ENCODE measurements at places on chromosomes 13 and 19. TPM values are rescaled to one million over a fixed set of nuclear protein-coding genes. Genes with fewer than 3 reads are reported as not detected.

- peak; percentile 71 for ATAC-seq
These were observed 23.1 kb downstream of the PSPC1 start for GRCh38 chr13:19759669-19760068.

AP3D1 gene
- total RNA-seq: 108 TPM

- ATAC-seq: no peak
These were observed 294.0 kb downstream of the RBM26 start for GRCh38 chr13:79112016-79112415.

GRCh38 chr13:62846302-62846701 is 1430.7 kb upstream of the PCDH20 start:
- no peak for ATAC-seq

DNA sequence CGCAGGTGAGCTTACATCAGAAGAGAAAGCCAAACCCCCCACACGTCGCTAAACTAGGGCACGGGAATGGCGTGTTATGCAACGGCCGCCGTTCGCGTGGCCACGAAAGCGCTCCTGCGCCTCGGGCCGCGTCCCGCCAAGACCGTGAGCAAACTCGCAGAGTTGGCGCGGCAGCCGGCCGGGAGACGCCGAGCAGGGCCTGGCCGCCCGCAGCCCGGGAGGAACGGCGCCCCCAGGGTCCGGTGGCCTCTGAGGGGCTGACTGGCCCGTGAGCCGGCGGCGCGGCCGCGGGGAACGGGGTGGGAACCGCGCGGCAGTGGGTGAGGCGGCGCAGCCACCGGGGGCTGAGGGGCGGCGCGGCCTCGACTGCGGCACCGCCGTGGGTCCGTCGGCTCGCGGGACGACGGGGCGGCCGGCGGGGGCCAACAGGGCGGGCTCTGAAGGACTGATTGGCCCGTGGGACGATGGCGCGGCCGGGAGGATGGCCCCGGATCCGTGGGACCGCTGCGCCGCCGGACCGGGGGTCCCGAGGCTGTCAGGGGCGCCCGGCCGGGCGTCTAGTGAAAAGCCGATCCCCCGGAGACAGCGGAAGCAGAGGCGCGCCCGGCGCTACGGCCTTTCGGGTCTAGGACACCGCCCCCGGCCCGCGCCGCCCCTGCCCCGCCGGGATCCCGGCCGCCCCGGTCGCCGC is 903 bp downstream of the LATS2 start:
- ATAC-seq: peak; percentile 15

All from activated T-helper 17 cell treated with anti-CD3 and anti-CD28 coated beads, Interleukin-2, amount 50 U/mL, for 72 hours (primary cell).